Stimulated activated CD4-positive, alpha-beta T cell treated with anti-CD3 and anti-CD28 coated beads, Interleukin-15, amount 100 ng/mL, for 48 hours (primary cell): ENCODE measurements at places on chromosomes 6 and 20.

GRCh38 chr6:157203312-157203744 is 120.0 kb downstream of the TMEM242 start:
- DNase-seq = no peak

DNA sequence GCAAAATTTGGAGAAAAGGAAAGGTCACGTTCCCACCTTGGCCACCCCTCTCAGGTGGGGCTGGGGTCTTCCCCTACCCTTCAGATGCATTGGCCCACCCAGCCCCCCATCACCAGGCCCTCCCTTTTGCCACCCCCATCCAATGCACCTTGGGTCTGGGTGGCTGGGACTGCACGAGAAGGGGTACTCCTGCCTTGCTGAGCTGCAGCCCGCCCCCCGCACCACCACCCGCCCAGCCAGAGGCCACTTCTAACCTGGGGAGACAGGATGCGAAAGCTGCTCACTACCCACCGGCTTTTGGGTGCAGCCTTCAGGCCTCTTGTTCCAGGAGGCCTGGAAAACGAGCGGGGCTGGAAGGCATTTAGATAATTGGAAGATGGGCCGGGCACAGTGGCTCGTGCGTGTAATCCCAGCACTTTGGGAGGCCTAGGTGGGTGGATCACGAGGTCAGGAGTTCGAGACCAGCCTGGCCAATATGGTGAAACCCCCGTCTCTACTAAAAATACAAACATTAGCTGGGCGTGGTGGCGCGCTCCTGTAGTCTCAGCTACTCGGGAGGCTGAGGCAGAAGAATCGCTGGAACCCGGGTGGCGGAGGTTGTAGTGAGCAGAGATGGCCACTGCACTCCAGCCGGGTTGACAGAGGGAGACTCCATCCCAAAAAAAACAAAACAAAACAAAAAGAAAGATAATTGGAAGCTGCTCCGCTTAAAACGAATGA is 1.2 kb upstream of the CDC25B start:
- no peak for DNase-seq

- DNase-seq = no peak
These were observed 86.7 kb downstream of the TASP1 start for GRCh38 chr20:13552061-13552460.

- DNase-seq = peak; percentile 74
These were observed 31.5 kb downstream of the SF3B5 start for GRCh38 chr6:144063744-144064401.

DNA sequence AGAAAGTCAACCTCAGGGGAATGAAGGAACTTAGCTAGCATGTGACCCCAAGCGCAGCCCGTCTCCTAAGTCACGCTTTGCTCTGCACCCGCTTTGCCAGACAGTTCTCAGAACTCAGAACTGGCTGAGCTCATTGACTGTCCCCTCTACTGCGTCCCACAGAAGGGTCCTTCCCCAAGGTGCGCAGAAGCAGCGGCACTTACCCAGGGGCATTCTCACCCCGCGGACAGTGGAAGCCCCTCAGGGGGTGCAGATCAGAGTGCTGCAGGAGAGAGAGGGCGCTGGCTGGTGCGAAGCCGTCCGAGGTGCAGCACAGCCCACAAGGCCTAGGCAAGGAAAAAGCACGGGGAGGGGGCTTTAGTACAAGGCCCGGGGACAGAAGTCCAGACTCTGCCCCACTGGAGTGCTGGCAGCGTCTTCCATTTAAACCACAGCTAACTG is 807 bp downstream of the SNHG17 start:
- DNase-seq = no peak

DNA sequence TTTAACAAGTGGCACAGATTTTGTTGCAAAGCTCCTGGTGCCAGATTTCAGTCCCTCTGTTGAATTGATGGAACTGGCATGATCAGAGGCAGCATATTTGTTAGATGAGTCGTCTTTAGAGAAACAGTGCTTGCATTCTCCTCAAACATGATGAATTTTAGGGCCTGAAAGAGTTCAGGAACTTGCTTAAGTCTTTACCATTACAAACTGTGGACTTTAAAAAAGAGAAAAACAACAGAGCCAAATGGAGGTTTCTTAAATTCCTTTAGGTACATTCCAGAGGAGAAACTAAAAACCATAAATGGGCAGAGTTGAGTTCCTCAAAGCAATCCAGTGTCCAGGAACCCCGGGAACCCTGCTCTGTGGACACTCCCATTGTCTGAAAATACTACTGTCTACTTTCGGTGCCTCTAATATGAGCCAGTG is 2.5 kb downstream of the GTF2H5 start:
- DNase-seq = no peak

- no peak for DNase-seq
These were observed 33.2 kb upstream of the TFAP2C start for GRCh38 chr20:56595746-56596475.

DNA sequence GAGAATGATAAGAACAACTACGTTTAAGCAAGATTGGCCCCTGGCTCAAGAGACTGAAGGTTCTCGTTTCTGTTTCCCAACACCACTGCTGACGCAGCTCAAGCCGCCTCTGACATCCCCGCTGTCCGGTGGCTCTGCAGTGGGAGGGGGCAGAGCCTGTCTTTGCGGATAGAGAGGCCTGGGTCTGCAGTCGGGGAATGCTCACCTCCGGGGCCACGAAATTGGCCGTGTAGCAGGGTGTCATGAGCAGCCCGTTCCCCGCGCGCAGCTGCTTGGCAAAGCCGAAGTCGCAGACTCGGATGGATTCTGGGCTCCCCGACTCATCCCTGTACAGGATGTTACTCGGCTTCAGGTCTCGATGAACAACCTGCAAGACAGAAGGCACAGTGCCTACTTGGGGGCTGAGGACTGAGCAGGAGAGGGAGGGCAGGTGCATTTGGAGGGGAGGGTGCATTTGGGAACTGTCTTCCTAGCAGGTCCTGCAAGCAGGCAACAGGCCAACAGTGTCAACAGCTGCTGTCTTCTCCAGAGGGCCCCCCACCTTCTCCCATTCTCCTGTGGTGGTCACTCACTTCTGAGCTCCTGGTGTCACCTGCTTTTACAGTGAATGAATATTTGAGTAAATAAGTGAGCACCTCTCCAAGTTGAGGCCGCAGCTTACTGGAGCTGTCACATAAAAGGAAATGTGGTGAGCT is 40.5 kb upstream of the MPC1 start:
- no peak for DNase-seq
